ENCODE measurements at places on chromosomes 6 and 20.

DNA sequence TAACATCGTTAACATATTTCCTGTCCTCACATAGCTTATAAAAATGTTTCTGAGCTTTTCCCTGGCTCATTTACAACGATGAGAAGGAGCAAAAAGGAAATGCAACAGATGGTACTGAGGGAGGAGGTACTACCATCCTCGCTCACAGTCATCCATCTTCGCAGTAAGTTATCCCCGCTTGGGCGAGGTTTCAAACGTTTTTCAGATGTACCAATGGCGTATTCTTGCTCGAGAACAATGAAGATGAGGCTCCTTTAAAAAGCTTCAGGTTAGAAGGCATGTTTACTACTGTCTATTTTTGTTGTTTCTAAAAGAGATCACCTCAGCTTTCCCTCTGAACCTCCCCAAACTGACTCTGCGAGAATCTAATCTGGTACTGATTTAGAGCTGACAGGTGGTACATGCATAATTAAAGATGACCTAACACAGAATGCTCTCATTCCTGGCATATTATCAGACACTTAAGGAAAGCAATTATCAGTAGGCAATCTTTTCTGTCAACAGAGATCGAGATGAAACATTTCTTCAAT is 178.7 kb downstream of the GJA10 start:
- no peak for DNase-seq

DNA sequence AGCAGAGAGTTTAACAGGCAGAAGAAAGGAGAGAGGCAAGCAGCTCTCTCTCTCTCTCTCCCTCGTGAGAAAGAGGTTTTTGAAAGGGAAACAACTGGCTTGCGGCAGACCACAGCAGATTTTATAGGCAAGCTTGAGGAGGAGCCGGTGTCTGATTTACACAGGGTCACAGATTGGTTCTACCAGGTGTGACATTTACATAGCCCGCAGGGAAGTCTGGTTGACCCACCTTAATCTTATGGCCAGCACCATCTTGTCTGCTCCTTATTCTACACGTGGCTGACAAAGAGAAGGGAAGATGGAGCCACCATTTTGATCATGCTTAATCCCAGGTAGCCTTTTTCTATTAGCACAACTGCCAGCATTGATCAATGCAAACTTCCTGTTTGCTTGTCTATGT is 65.4 kb downstream of the OR2J2 start:
- DNase-seq: no peak

DNA sequence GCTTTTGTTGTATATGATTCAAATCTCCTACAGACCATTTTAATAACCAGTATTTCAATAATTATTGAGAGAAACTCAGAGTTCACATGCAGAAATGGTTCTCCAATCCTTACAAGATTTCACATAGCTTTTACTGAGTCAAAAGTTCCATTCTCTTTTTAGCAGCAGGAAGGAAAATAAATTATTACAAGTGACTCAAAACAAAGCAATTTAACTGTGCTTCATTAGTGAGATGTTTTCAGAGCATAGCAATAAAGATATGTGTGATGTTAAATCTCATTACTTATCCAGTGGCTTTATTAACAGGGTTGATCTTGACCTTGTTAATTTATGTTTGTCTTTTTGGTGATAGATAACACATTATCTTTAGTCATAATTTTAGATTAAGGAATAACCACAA is 22.0 kb downstream of the KIF13A start:
- no peak for DNase-seq

GRCh38 chr6:120278689-120279396 is 929.3 kb upstream of the MAN1A1 start:
- no peak for DNase-seq

DNA sequence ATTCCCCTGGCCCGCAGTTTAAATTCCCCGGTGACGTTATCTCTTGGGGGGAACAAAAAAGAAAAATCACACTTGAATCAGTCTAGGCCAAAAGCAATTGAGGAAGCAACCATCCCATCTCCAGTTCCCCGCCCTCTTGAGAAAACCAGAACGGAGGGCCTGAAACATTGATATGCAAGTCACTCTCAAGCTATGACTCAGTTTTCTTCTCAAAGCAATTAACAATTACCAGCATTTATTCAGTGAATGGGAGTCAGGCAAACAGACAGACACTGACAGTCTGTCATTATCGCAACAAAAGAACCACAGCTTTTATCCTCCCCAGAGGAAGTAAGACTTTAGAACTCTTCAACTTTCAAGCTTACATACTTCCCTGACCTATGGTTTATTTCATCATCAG is 100.9 kb downstream of the OPRM1 start:
- DNase-seq: no peak

- no peak for DNase-seq
Observed at GRCh38 chr6:52426667-52427066, 6.5 kb downstream of the EFHC1 start.

- no peak for DNase-seq
Observed at GRCh38 chr6:122845916-122846612, 57.0 kb downstream of the SMPDL3A start.

DNA sequence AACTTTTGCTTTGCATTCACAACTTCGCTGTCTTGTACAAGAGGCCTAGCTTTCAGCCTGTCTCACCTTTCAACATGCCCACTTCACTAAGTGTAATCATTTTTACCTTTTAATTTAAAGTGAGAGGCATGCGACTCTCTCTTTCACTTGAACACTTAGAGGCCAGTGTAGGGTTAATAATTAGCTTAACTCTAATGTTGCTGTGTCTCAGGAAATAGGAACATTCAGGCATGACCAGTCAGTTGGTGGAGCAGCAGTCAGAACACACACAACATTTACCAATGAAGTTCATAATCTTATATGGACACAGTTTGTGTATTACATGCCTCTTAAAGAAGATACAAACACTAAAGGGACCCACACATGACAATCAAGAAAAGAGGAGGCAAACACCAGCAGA is 47.6 kb downstream of the HTR1B start:
- DNase-seq: no peak

GRCh38 chr20:9206486-9206885 is 137.6 kb downstream of the PLCB4 start:
- DNase-seq: no peak

- DNase-seq: no peak
Observed at GRCh38 chr6:1610497-1611321, 994 bp downstream of the FOXC1 start.

GRCh38 chr6:46741482-46741881 is 5.3 kb upstream of the ANKRD66 start:
- DNase-seq: no peak

- no peak for DNase-seq
Observed at GRCh38 chr6:73418081-73418741, 23.6 kb downstream of the DDX43 start.

DNA sequence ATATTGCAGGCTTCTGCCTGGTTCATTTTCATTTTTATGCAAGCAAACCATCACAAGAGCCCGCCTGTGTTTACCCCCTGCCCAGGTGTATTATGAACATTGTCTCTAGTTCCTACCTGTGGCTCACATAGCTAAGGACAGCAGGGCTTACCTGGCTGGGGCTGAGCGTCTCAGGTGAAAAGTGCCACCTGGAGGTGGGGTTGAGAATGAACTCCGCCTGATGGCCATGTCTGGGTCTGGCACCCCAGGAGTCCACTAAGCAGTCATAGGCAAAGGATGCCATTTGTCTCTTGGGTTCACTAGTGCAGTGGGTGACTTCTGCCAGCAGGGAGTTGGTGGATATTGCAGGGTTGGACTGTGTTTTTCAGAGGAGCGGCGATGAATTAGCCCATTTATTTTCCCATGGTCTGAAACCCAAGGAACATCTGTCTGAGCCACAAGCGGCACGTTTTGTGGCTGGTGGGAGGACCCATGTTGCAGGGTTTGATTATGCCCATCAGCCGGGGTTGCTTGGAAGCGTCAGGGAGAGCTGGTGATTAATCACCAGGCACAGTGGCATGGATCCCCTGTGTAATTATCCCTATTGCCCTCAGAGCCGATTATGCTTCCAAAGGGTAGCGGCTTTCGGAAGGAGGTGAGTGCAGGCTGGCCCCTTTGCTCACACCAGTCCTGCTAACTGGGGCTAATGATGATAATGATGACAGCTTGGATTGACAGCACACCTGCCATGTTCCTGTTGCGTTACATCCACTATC is 92.1 kb downstream of the CDH26 start:
- no peak for DNase-seq

DNA sequence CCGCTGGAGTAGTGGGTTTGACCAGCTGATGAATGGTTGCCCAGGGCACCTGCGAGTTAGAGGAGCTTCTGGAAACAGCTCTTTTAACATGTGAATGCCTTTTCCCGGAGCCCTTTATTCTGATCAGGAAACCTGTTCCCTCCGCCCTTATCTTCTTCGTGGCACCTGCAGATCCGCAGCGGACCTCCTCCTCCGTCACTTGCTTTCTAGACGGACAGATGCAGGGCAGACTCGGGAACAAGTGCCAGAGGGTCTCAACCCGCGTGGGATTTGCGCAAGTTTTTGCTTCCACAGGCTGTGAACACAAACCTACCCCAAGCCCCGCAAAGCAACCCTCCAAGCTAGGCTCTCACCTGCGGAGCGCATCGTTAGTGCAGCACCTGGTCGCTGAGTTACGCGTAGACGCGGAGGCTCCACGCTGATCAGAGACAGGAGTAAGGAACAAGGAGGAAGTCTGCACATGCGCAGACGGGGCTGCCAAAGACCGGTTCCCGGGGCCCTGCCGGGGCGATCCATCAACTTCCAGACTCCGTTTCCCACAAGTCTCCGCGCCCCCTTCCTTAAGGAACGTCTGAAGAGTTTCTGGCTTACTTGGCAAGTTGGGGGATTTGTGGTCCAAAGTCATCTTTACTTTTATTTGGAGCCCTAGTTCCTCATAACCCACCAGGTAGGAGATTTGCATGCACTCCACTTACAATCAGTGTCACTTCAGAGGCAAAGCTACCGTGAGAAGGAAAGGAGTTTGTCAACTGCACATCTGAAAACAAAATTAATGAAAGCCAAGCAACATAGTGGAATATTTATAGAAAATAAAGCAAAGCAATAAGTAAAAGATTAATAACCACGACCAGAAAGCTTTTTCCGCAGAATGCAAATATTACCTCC is 52.7 kb upstream of the ELMO2 start:
- DNase-seq: no peak

DNA sequence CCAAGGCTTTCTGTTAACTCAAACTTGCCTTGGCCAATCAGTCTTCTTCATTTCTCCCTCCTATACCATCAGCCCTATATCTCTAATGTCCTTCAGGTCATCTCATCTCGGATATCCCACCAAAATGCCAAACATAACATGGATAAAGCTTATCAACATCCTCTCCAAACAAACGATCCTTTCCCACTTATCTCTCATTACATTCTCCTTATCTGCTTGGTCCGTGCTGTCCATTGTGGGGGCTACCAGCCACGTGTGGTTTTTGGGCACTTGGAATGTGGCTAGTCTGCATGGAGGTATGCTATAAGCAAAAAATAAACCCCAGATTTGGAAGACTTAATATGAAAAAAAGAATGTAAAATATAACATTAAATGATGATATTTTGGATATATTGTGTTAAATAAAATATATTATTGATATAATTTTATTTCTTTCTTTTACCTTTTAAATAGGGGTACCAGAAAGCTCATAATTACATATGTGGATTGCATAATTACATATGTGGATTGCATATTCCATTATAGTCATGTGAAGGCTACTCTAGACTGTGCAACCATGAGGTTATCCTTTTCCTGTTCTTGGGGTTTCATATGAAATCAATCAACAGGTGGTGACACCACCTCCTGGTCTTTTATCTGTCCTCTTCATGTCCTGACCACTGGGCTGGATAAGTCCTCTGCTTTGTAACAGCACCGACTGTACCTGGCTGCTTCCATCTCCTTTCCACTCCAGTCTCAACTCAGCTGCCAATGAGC is 123.0 kb downstream of the CD83 start:
- no peak for DNase-seq

- DNase-seq: no peak
Observed at GRCh38 chr6:26205625-26206574, 118.7 kb downstream of the HFE start.

GRCh38 chr6:1592852-1593251 is 16.9 kb upstream of the FOXC1 start:
- no peak for DNase-seq

- no peak for DNase-seq
Observed at GRCh38 chr6:135096403-135097130, 41.9 kb upstream of the HBS1L start.

DNA sequence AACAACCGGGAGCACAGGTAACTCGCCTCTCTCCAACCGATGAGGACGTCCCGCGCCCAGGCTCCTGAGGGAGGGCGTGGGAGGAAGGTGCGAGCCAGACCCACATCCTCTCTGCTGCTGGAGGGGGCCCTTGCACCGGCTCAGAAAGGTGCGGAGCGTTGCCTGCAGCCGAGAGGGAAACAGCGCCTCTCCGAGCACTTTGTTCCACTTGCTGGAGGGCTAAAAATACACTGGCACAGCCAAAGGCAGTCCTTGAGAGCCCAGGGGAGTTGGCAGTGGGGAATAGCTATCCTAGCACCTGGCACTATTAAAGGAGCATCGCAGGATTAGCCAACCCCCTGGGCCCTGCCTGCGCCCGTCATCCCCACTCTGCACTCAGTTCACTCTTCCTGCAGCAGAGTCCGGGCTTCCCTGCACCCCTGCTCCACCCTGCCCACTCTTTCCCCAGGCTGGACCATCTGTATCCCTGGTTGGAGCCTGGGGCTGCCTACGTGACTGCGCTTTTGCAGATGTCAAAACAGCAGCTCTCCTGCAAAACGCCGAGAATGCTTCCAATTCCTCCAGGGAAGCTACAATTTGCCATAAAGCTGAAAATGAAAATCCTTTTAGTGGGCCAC is 108.9 kb downstream of the SNX5 start:
- DNase-seq: no peak

- no peak for DNase-seq
Observed at GRCh38 chr20:48169650-48170225, 384.5 kb upstream of the SULF2 start.

GRCh38 chr6:158073776-158074175 is 92.1 kb downstream of the SYNJ2 start:
- no peak for DNase-seq

DNA sequence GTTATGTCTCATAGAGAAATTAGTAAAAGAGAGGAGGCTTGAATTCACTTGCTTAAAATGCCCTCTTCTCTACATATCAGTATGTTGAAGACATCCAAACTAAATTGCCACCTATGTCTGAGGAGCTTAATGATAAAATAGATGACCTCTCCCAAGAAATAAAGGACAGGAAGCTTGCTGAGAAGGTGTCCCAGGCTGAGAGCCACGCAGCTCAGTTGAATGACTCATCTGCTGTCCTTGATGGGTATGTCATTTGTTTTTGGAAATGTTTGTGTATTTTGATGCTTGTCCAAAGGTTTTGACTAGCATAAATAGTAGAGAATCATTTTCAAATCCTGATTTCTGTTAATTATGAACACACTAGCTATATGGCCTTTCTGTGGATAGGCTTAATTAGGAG is 307.7 kb downstream of the ARHGAP18 start:
- DNase-seq: no peak

- DNase-seq: no peak
Observed at GRCh38 chr6:25669413-25669812, 17.4 kb downstream of the SCGN start.

GRCh38 chr6:112951829-112952228 is 604.7 kb downstream of the RFPL4B start:
- DNase-seq: no peak

GRCh38 chr20:44646641-44647274 is 4.7 kb downstream of the ADA start:
- DNase-seq: no peak
